Stimulated activated CD8-positive, alpha-beta memory T cell treated with anti-CD3 and anti-CD28 coated beads, Interleukin-7, amount 100 ng/mL, for 4 hours (primary cell): ENCODE measurements at places on chromosomes 2 and 18.

DNA sequence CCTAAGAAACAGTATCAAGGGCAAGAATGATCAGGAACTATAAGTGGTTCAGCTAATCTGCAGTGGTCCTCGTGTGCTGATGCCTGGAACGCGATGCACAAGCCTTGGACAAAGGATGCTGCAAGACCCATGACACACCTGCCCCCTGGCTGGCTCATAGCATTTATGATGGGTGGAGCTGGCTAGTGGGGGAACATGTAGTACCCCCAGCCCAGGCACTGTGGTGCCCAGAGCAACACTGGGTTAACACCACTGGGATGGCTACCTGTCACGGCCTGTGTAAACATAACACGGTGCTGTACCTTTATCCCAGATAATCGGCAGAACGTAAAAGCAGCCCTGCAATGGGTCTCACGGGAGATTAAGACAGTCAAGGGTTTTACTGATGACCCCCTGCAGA is 60.3 kb upstream of the PEX13 start:
- DNase-seq: no peak

DNA sequence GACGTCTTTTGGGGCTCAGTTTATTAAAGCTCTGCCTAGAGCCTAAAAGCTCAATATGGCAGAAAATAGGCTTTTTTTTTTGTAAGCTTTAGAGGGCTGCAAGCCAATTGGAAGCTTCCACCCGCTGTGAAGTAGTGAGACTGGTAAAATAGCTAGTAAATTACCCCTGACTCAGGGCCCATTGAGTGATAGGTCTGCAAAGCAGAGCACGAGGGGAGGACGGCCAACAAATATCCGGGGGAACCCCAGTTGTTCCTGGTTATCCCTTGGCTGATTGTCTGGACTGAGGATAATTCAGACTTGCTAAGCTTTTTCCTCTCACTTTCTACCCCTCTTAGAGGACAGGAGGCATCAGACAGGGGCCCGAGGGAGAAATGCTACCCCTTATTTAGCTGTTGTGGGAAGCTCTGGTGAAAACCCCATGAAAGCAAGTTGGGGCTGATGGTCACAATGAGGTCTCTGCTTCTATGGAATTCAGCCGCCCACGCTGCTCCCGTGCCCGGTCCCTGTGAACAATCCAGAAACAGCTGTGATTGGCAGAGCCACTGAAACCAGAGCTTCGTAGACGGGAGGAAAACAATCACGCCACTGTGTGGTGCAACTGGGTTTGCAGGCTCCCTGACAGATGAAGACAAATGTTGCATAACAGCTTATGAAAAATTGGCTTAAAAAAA is 141.9 kb upstream of the LGALSL start:
- no peak for DNase-seq

- DNase-seq: no peak
Measured at GRCh38 chr18:31195063-31195462, 32.4 kb upstream of the DSC1 start.

GRCh38 chr2:15941481-15941850 is 1.1 kb downstream of the MYCN start:
- no peak for DNase-seq

DNA sequence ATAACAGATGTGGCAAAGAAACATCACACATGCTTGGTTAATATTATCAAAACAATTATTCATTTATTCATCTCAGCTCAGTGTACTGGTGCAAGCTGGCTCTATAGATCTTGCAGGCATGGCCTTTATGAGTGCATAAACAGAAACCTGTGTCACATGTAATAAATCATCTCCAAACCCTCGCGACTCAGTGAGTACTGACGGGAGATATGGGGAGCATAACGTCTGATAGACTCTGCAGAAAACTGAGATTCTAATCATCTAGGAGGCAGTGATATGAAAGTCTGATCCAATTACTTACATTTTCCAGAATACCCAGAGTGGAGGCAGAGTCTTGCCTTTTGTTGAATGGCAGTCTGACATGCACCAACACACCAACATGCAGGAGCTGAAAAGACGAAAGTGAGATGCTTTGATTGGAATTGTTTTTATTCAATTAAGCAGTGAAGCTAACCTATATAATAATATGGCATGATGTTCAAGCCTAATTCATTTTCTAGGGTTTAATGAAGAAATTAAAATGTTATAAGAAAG is 416.8 kb downstream of the RNF144A start:
- no peak for DNase-seq
